BJ (cell line): ENCODE measurements at places on chromosomes 12 and 14. TPM values are rescaled to one million over a fixed set of nuclear protein-coding genes. Genes with fewer than 3 reads are reported as not detected.

MORN3 gene
- polyA plus RNA-seq = 0.28 and 0.39 TPM in 2 replicates

HRK gene
- polyA plus RNA-seq = 0.02 TPM in 1 of 2 replicates, not detected in the other

SINHCAF gene
- polyA plus RNA-seq = 6.6 and 11.5 TPM in 2 replicates

GPRC5D gene
- not detected in 2 replicates for polyA plus RNA-seq

RPS6KA5 gene
- 0.22 and 0.39 TPM in 2 replicates for polyA plus RNA-seq

ARID2 gene
- 11.1 and 15.7 TPM in 2 replicates for polyA plus RNA-seq

PLA2G1B gene
- not detected in 2 replicates for polyA plus RNA-seq

DPF3 gene
- 3.6 and 4.3 TPM in 2 replicates for polyA plus RNA-seq

DNA sequence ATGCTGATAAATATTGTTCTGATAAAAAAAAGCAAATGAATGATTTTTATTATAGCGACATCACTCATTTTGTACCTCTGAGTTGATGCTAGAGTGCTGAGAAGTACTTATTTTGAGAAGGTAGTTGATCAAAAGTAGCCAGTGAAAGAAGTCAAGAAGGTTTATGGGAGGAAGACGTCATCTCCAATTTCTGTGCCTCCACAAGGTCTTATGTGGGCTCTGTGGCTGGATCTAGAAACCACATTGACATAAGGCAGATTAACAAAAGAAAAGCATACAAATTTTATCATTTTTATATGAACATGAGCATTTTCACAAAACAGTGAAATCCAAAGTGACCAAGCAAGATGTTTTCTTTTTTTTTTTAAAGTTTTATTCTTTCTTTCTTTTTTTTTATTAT lies 289.5 kb upstream of the FAR2 start:
- no peak for DNase-seq

DNA sequence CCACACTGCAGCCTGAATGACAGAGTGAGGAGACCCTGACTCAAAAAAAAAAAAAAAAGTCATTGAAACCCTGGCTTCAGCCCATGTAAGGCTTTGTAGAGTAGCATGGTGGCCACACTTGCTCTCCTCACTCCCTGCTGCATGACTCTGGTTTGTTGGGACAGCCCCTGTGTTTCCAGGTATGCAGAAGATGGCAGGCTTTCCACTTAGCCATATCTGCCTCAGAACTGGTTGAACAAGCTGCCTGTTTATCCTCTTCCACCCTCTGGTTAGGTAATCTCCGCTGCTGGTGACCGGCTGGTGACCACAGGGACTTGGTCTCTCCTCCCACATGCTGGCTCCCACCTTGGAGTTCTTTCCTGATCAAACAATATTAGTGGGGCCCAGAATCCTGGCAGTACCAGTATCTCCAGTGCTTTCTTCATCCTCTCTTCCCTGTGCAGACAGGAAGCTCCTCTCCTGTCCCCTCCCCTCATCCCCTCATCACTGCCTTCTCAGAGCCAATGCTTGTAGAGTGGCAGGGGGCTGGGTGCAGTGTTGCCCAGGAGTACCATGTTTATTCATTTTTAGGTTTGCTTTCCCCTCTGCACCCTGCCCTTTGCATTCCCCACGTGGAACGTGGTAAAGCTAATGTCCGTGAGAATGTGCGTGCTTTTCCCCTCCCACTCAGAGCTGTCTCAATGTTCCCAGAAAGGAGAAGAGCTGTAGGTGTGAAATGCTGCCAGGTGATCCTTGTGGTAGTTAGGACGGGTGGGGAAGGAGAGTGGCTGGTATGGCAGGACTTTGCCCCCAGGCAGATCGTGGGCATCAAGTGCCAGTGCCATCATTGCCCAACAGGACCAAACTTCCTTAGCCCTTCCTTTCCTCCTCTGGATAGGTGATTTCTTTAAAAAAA lies 11.3 kb downstream of the ABHD12B start:
- DNase-seq = no peak

DNA sequence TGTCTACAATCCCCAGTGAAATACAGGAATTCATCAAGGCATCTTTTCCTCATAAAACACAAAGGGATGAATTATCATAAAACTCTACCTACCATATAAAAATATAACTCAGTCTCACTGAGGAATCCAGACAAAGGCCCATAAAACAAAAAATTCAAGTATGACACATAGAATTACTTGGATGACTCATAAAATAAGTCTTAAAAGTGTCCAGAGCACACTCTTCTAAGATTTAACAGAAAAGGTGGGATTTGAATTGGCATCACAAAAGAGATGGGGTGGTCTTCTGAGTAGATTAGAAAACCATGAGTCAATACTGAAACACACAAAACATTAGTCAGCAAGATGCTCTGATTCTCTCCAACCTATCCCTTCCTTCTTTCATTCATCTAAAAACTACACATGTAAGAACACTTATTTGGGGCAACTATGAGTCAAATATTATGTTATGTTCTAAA lies 202.7 kb upstream of the GARIN6 start:
- peak; percentile 50 for DNase-seq

GRCh38 chr12:94705676-94706075 lies 55.3 kb upstream of the TMCC3 start:
- DNase-seq = no peak

GRCh38 chr14:96027431-96028355 lies 11.5 kb upstream of the C14orf132 start:
- no peak for DNase-seq

- DNase-seq = no peak
Measured at GRCh38 chr12:124736115-124737039, 127.3 kb downstream of the SCARB1 start.

- DNase-seq = no peak
Measured at GRCh38 chr14:104977681-104978653, at the start of gene AHNAK2. Gene AHNAK2 (minus strand): TSS chr14:104978374. CDS start chr14:104978237, 137 bp downstream.

GRCh38 chr14:91706996-91707395 lies 24.9 kb downstream of the CATSPERB start:
- no peak for DNase-seq

- no peak for DNase-seq
Measured at GRCh38 chr14:23712287-23712686, 76.1 kb downstream of the DHRS2 start.

DNA sequence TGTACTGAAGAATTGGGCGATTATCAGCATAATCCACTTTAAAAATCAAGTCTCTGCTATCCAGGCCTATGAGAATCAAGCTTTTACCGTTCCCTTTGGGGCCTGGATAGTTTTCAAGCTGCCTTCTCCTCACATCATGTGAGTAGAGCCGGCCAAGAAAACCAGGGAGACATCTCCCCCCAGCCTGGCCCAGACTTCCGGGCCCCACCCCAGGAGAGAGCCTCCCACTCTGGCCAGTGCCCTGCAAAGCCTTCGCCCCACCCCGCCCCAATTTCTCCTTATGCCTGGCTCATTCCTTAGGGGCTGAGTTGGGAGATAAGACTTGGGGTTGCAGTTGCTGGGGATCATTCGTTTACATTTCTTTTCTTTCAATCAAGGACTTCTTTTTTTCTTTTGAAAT lies 1.4 kb upstream of the TMEM132C start:
- no peak for DNase-seq
